ENCODE measurements at places on chromosomes 13 and 19.
A peak's percentile ranks its signal among the peaks of the same experiment; 100 is the strongest.

GRCh38 chr13:45198041-45198440, 2.8 kb downstream of the KCTD4 start:
- no peaks in the 10 kb centered on the region for H3K27me3 ChIP-seq
- H3K36me3 ChIP-seq = no peaks in the 10 kb centered on the region
- H3K27ac ChIP-seq = no peak overlapping the region
- no peak overlapping the region for H3K4me3 ChIP-seq
- H3K4me1 ChIP-seq = peaks cover 16% of the 10 kb centered on the region
- no peak for DNase-seq

DNA sequence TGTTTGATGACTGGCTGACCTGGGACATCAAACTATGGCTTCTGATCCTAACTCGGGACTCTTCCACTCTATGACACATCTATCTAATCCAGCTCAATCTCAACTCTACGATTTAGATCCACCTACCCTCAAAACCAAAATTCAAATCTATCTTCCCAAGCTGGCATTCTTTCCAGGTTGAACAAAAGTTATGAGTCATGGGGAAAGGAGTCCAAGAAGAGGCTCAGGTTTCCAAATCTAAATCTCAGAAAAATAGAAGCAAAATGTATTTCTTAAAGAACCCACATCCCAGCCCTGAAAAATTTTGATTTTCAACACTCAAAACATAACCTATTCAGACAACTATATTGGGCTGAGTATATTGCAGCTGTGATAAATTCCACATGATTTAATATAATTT, 143.9 kb upstream of the IPO5 start:
- H3K27ac ChIP-seq = no peak overlapping the region
- H3K36me3 ChIP-seq = no peaks in the 10 kb centered on the region
- DNase-seq = no peak
- H3K4me3 ChIP-seq = no peak overlapping the region

DNA sequence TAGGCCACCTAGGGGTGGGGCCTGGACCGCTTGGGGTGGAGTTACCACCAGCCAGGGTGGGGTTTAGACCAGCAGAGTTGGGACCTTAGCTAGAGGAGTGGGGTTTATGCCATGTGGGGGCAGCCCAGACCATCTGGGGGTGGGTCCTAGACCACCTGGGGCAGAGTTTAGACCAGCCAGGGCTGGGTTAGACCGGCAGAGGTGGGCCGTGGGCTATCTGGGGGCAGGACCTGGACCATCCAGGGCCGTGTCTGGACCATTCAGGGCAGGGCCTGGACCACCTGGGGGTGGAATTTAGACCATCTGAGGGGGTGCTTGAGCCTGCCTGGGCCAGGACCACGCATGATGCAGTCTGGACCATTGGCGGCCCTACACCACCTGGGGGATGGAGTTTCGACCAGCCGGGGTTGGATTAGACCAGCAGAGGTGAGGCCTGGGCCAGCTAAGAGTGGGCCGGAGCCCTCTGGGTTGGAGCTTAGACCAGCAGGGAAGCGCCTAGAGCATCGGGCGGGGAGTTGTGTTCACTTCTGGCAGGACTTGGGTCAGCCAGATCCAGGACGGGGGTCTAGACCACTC, 10.0 kb upstream of the CACNG6 start:
- H3K36me3 ChIP-seq = no peaks in the 10 kb centered on the region
- peaks cover 13% of the 10 kb centered on the region for H3K4me1 ChIP-seq
- no peak for DNase-seq
- H3K27me3 ChIP-seq = peaks cover 53% of the 10 kb centered on the region
- H3K4me3 ChIP-seq = no peak overlapping the region

- H3K27me3 ChIP-seq = no peaks in the 10 kb centered on the region
- H3K4me3 ChIP-seq = peak within 1 kb of the TSS; percentile 92
- peak within 1 kb of the TSS; percentile 94 for H3K27ac ChIP-seq
Observed at GRCh38 chr19:4831304-4831978, at the start of gene TICAM1. TSS of gene TICAM1 (minus strand) at chr19:4831712. CDS start at chr19:4818377, 13,335 bp downstream.

GRCh38 chr19:34041925-34042521, 130.3 kb upstream of the LSM14A start:
- no peaks in the 10 kb centered on the region for H3K36me3 ChIP-seq
- no peak overlapping the region for H3K4me3 ChIP-seq

DNA sequence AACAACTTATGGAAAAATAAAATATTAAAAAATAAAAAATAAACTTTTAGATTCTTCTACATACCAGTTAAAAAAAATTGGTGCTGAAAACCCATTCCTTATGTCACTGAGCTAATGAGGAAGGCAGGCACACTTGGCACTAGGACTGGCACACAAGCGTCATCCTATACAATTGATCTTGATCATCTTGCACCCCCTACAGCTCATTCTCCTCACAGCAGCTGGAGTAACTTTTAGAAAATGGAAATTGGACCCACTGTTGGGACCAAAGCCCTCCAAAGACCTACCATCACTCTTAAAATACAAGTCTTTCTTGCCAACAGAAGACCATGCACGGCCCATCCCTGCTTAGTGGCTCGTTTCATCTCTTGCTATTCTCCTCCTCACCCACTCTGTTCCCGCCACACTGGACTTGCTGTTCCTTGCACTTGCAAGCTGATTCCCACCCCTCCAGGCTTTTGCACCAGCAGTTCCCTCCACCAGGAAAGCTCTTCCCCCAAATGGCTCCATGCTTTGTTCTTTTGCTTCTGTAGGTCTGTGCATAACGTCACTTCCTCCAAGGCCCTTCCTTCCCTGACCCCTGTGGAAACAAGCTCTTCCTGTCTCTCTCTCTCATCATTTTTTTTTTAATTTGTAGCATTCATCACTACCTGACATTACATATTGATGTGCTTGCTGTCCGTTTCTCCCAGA, 11.6 kb downstream of the CTU1 start:
- H3K36me3 ChIP-seq = peaks cover 15% of the 10 kb centered on the region
- H3K4me3 ChIP-seq = no peak overlapping the region
- DNase-seq = no peak
- no peaks in the 10 kb centered on the region for H3K4me1 ChIP-seq
- H3K27ac ChIP-seq = no peak overlapping the region

- no peaks in the 10 kb centered on the region for H3K4me1 ChIP-seq
- H3K27ac ChIP-seq = no peak overlapping the region
- no peaks in the 10 kb centered on the region for H3K36me3 ChIP-seq
- DNase-seq = no peak
- no peaks in the 10 kb centered on the region for H3K27me3 ChIP-seq
- no peak overlapping the region for H3K4me3 ChIP-seq
Observed at GRCh38 chr13:90591260-90591926, 756.1 kb upstream of the MIR17HG start.

- DNase-seq = no peak
- H3K27ac ChIP-seq = no peak overlapping the region
- H3K36me3 ChIP-seq = no peaks in the 10 kb centered on the region
- H3K4me3 ChIP-seq = no peak overlapping the region
- H3K27me3 ChIP-seq = no peaks in the 10 kb centered on the region
Observed at GRCh38 chr13:42715909-42716308, 65.5 kb upstream of the FAM216B start.

DNA sequence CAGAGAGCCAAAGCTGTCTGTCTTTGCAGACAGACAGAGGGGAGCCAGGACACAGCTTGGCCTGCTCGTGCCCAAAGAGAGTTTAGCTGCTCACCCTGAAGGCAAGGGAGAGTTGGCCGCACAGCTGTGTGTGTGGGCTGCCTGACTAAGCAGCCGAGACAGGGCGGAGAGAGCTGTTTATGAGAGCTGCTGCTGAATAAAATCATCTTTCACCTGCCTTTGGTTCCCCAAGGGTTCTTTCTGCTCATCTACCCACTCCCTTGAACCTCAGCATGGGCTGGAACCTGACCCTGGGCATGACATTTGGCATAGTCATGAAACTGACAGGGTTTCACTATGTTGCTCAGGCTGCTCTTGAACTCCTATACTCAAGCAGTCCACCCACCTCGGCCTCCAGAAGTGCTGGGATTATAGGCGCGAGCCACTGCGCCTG, 98.2 kb downstream of the RBM26 start:
- no peaks in the 10 kb centered on the region for H3K36me3 ChIP-seq
- no peak for DNase-seq
- no peak overlapping the region for H3K4me3 ChIP-seq
- H3K4me1 ChIP-seq = no peaks in the 10 kb centered on the region
- no peak overlapping the region for H3K27ac ChIP-seq
- no peaks in the 10 kb centered on the region for H3K27me3 ChIP-seq

DNA sequence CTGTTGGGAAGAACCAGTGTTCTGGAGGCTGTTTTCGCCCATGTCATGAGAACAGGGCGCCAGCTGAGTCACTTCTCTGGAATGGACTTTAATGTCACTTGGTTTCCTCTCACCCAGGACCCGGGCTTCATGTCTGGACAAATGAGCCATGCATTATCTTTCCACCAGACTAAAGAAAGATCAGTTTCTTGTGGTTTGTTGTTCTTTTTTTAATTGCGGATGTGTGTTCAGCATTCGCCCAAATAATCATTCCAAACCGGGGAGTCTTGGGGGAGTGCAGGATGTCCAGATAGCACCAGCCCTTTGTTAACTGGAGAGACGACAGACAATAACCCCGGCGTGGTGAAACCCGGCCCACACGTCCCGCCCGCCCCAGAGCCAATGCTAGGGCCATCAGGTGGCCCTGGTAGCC, 102.5 kb downstream of the COL4A2 start:
- peaks cover 42% of the 10 kb centered on the region for H3K4me1 ChIP-seq
- no peak overlapping the region for H3K4me3 ChIP-seq
- no peaks in the 10 kb centered on the region for H3K36me3 ChIP-seq

GRCh38 chr13:20553311-20553710, 13.6 kb upstream of the IFT88 start:
- H3K27ac ChIP-seq = no peak overlapping the region
- no peaks in the 10 kb centered on the region for H3K27me3 ChIP-seq
- no peaks in the 10 kb centered on the region for H3K4me1 ChIP-seq
- no peaks in the 10 kb centered on the region for H3K36me3 ChIP-seq
- no peak overlapping the region for H3K4me3 ChIP-seq

- peaks cover 35% of the 10 kb centered on the region for H3K36me3 ChIP-seq
- peaks cover 8% of the 10 kb centered on the region for H3K4me1 ChIP-seq
- H3K27ac ChIP-seq = no peak overlapping the region
- no peaks in the 10 kb centered on the region for H3K27me3 ChIP-seq
Observed at GRCh38 chr19:43589678-43590077, 6.3 kb downstream of the IRGQ start.
